ENCODE measurements at places on chromosomes 3 and 15.

GRCh38 chr3:20194793-20195460 lies 8.9 kb upstream of the SGO1 start:
- DNase-seq: no peak

DNA sequence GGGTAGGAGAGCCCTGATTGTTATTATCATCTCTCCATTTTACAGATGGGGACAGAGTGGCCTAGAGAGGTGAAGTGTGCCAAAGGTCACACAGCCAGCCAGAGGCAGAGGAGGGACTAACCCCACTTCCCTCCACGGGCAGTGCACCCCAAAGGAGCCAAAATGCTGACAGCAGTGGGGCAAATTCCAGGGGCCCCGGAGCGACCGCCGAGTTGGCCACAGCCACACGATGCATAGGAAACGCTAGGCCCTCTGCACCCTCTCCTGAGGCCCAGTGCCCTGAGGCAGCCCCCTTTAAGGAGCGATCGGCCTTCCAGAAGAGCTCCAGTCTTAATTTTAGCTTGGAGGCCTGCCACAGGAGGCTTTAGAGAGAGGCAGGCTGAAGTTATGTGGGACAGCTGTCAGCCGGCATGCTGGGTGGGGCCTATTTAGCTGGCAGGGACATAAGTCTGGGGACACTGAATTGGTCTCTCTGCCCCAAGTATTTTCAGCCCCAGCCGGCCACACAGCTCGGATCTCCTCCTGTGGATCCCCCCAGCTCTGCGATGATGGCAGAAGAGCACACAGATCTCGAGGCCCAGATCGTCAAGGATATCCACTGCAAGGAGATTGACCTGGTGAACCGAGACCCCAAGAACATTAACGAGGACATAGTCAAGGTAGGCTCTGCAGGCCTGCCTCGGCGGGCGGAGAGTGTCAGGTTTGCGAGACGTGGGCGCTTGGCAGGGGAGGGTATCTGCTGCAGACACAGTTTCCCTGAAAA lies at the start of gene CAV3:
CAV3 (plus strand) TSS at position 471 of the 763 bp plus-strand sequence; CDS start at position 546, 75 bp downstream.
- no peak for DNase-seq

DNA sequence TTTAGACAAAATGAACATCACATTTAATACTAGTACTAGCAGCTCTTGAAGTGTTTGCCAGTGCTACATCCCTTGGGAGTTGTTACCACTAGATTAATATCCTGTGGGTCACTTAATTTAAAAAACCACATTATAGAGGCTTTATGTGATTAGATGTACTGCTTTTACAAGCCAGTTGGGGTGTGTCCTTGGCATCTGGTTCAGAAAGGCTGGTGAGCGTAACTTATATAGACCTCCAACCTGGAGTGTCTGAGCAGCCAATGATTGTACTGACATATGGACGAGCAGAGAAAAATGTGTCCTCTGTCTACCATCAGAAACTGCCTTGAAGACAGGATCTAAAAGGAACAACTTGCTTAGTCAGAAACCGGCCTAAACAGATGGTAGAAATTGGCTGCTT lies 306.2 kb upstream of the ATP11B start:
- no peak for DNase-seq

DNA sequence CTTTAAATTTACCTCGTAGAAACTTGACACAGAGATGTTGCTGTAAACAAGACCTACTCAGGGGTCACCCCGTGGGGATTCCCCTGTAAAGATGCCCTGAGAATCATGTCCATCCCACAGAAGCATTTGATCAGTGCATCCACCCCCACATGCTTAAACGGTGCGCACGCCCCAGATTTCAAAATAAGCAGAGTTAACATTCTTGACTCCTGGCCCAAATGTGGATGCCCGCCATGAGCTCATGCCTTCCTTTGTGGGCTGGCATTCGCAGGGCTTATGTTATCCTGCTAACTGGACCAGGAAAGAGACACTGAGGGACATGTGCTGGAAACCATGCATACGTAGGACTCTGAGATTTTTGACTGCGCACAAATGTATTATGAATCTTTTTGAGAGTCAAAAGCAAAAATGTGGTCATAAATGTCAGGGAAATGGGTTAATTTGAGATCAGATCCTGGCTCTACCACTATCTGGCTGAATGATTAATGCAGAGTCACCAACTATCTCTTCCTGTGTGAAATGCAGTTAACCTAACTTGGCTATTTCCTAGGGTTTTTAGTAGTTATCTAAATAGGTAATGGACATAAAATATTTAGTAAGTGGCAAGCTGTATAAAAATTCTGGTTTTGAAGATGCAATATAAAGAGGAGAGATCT lies 9.1 kb upstream of the TP63 start:
- no peak for DNase-seq

All from activated CD8-positive, alpha-beta memory T cell treated with anti-CD3 and anti-CD28 coated beads for 48 hours (primary cell).